ENCODE measurements at places on chromosomes 13 and 19.

DNA sequence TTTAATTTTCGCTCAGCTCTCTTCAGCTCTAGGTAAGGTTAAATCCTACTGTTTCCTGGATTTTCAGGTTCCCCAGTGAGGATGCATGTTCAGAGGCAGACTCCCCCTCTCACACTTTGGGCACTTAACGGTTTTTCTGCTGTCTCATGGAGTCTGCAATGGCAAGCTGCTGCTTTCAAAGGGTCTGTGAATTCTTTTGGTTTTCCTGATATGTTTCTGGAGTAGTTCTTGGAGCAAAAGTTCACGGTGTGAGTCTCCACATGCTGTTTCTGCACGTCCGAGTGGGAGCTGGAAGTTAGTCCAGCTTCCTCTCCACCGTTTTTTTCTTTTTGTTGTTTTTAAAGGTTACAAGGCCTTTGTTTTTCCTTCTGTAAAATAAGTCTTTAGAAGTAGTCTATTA lies 35.4 kb downstream of the DNAJC15 start:
- no peak for DNase-seq

GRCh38 chr13:52446265-52446664 lies 4.2 kb downstream of the VPS36 start:
- DNase-seq: peak; percentile 60

- peak; percentile 25 for DNase-seq
Observed at GRCh38 chr13:33728271-33729037, 89.5 kb upstream of the RFC3 start.

- DNase-seq: no peak
Observed at GRCh38 chr13:66102864-66103263, 1127.3 kb downstream of the PCDH9 start.

DNA sequence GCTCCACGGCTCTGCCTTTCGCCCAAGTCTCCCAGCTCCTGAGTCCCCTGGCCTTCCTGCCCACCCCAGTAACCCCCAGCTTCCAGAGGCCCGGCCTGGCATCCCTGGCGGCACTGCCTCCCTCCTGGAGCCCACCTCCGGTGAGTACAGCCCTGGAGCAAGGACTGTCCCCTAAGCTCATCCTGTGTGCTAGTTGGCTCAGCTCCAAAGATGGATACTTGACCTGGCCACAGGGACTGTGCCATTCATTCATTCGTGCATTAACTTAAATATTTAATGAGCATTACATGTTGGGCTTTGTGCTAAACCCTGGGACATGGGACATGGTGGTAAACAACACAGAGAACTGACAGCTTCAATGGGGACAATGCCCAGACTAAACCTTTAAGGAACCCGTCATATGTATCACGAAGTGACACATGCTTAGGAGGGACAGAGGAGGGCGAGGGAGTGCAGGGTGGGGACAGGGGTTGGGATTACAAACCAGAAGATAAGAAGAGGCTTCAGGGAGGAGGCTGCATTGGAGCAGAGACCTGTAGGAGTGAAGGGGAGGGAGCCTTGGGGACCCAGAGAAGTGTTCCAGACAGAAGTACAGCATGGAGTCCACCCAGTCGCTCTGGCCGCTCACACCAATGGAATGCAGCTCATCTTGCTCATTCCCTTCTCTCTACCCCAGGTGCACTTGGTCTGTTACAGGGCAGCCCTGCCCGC lies 6.9 kb upstream of the OVOL3 start:
- peak; percentile 22 for DNase-seq

- DNase-seq: no peak
Observed at GRCh38 chr13:97231829-97232196, 9.7 kb downstream of the MBNL2 start.

- no peak for DNase-seq
Observed at GRCh38 chr13:77329911-77330584, 3.2 kb upstream of the MYCBP2 start.

GRCh38 chr13:26897706-26898550 lies 137.3 kb upstream of the GPR12 start:
- no peak for DNase-seq

DNA sequence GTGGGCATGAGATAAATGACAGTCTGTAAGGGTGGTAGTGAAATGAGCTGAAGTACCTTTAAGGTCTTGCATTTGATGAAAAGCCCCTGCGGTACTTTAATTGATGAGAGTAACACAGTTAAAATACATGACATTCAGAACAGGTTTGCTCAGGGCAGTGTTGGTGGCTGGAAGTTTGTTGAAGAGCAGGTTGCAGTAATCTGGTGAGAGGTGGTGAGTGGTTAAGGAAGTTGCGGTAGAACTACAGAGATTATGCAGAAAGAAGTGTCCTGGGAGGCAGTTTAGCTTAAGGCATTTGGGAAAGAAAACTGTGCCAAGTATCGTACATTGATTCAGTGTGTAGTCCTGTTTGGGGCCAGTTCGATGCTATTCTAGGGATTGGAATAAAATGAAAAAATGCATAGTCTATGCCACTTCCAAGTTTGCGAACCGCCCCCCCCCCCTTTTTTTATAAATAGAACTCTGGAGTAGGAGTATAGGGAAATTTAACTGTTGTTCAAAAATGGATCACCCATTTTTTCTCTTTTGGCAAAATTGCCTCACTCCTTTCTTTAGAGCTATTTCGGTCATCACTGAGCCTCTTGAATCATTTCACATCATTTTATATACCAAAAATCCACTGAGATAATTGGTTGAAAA lies 42.7 kb downstream of the SLAIN1 start:
- DNase-seq: no peak

- no peak for DNase-seq
Observed at GRCh38 chr19:12272386-12272785, 22.3 kb downstream of the ZNF44 start.
